ENCODE measurements at places on chromosomes 4 and X. TPM values are rescaled to one million over a fixed set of nuclear protein-coding genes. Genes with fewer than 3 reads are reported as not detected.

- DNase-seq = no peak
Measured at GRCh38 chr4:98890702-98891455, 38.1 kb downstream of the EIF4E start.

DNA sequence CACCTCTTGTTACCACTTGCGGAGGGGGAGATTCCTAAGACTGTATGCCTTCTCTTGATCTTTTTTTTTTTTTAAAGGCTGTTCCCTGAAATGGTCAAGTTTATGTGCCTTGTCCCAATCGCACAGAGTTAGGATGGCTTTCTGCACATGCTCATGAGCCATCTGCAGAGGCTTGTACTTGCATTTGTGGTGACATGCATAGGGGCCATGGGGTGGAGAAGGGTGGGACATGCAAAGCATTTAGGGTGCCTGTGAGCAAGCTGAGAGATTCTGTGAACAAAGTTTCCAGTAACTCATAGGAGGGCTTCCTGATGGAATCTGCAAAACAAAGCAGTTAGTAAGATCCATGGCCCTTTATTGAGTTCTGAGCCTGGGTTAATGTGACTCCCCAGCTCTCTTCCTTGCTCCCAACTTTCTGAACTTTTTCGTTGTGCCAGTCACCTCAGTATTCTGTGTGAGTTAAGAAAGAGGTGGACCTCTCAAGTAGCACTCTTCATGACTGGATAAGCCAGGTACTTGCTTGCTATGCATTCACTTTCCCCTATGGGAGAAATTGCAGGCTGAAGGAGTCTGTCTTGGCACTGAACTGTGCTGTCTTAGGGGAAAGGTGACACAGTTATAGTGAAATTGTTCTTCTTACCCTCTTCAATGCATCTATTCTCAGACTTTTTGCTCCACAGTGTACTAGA, 37.9 kb upstream of the DHX15 start:
- no peak for DNase-seq

POF1B gene
- not detected for total RNA-seq

- no peak for DNase-seq
Measured at GRCh38 chr4:53592122-53592521, 836 bp upstream of the LNX1 start.

DNA sequence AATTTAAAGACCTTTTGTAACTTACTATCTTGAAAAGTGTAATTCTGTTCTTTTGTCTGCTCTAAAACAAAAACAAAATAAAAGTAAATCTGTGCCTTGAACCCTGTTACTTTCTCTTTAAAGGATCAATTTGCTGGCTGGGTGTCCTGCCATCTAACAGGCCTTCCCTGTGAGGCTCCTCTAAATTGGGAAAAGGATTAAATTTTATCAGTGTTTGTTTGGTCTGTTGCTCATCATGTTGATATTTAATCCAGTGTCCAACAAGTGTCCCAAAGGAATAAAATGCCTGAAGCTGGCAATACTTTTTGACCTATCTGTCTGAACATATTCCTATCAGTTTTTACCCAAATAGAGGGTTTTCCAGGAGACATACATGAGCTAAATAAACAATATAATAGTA, 688.7 kb downstream of the IL1RAPL1 start:
- DNase-seq = no peak
